ENCODE measurements at places on chromosomes 3 and 15.

DNA sequence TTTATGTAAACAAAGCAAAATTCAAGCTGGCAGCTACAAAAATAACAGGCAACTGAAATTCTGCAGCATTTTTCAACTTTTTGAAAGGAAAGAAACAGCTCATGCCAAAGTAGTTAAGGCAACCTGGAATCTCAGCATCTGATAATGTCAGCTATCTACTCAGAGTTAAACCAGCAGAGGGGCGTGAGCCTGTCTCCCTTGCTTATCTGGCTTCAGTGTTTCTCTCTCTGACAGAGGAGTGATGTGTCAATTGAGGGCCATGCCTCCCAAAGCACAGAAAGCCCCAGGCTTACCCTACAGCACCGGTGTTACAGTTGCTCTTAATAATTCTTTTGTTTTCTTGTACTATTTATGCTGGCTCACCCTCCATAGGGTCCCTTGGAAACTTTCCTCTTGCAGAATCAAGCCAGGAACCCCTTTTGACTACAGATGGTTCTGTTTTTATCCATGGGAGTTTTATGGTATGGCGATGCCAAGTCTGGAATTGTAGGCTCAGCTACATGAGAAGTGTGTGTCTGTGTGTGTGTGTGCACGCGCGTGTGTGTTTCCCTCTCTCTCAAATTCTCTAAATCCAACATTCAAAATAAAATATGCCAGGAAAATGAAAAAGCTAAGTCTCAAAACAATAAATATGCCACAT lies 7.3 kb downstream of the TMEM212 start:
- no peak for DNase-seq

DNA sequence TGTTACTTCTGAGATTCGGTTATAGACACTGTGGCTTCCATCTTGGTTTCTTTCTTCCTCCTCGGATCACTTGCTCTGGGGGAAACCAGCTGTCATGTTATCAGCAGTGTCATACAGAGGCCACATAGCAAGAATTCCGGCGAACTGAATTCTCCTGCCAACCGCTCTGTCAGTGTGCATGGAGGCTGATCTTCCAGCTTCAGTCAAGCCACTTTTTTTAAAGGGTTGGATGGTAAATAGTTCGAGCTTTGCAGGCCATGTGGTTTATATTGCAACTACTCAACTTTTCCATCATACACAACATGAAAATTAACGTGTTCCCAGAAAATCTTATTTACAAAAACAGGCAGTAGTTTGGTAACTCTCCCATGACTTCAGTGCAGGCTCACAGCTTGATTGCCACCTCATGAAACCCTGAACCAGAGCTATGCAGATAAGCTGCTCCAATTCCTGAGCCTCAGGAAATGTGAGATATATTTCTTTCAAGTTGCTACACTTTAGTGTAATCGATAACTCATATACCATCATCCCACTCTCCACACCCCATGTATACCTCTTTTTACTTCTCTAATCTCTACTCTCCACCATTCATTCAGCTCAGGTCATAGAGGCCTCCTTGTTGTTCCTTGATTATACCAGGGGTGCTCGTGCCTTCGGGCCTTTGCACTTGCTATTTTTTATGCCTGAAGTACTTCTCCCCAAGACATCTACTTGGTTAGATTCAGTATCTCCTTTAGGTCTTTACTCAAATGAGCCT lies 7.2 kb downstream of the RPL22L1 start:
- DNase-seq, result no peak

GRCh38 chr15:101103598-101103997 lies 148.2 kb downstream of the CHSY1 start:
- no peak for DNase-seq

DNA sequence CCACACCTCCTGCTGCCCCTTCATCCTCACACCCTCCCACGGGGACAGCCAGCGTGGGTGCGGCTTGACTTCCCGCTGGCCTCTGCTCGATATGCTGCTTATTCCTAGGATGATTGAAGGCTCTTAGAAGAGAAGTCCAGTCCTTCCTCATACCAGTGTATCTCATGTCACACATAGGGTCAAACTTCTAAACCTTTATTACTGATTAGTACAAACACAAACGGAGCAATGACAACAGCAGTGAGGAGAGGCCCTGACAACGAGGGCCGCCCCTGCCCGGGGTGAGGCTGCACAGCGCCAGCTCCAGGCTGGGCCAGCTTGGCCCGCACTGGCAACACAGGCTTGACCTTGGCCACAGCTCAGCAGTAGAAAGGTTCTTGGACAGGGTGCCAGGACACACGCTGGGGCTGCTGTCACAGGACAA lies 3.7 kb downstream of the CIB1 start:
- no peak for DNase-seq

GRCh38 chr3:163315786-163316185 lies 1762.5 kb downstream of the SI start:
- no peak for DNase-seq

All from KG1 (cell line).